Stimulated activated CD4-positive, alpha-beta T cell treated with anti-CD3 and anti-CD28 coated beads, Interleukin-1b, Interleukin-23, amount 100 ng/mL, for 24 hours (primary cell): ENCODE measurements at places on chromosomes 6 and 20.

DNA sequence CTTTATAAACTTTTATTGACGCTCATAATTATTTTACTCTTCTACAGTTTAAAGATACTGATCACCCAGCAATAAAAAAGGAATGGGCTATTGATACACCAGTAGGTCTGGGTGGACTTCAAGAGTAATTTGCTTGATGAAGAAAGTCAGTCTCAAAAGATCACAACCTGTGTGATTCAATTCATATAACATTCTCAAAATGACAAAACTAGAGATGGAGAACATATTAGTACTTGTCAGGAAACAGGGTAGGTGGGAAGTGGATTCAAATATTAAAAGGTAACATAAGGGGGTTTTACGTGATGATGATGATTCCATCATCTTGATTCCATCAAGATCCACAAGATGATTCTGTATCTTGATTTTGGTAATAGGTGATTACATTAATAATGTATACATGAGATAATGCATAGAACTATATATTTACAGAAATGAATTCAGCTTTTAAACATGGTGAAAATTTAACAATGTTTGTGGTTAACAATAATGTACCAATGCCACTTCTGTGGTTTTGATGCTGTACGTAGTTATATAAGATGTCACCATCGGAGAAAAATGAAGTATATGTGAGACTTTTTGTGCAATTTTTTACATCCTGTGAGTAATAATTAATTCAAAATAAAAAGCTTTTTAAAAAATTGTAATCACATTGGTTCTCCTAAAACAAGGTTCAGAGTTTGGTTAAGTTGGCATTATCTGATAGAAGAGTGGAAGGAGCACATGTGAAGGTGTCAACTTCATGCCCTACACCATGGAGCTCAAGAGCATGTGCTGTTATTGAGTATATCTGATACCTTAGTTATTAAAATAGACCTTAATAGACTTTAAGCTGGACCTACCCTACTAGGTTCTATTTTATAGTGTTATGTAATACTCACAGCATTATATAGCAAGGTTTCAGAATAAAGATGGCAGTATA is 66.3 kb upstream of the DYNLRB1 start:
- no peak for DNase-seq

- DNase-seq = no peak
These were observed 46.6 kb downstream of the NOL4L start for GRCh38 chr20:32538526-32538939.

GRCh38 chr6:129852257-129852858 is 8.8 kb downstream of the TMEM244 start:
- no peak for DNase-seq

DNA sequence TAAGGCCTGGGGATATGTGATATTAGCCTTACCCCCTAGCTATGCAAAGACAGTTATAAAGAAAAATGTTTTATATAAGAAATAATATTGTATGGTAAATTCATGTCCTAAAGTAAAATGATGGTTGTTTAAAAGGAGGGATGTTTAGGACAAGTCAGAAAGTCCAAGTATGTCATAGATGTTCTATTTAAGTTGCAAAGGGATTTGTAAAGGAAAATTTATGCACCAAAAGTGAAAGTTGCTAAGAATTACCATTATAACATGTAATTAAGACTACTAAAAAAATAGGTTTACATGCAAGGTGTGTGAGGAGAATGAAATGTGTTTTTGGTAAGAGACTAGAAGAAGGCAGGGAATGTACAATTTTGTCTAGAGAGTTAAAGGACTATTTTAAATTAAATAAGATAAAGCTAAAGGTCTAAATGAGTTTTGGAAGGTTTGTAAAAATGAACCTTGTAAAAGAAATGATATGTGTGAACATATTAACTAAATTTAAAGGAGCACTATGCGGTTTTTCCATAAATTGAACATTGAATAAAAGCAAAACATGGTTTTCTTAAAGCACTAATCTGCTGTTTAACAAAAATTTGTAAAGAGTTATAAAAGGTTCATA is 22.7 kb upstream of the GOPC start:
- no peak for DNase-seq

DNA sequence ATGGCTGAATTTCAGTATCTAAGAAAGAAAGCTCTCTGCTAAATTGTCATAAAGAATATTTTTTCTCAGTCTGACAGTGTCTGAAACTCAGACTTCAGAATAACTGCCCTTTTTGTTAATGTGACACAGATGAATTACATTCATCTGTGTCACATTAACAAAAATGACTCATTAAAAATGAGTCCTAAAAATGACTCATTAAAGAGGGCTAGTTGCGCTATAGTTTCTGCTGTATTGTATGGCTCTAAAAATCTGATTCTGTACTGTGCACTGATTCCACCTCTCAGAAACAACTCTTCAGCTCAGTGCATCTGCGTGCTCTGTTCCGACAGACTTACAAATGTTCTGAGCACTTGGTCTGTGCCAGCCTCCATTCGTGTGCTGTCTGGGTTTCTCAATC is 15.0 kb downstream of the RNF114 start:
- no peak for DNase-seq
